GM12892 (cell line): ENCODE measurements at places on chromosomes 2 and 18.

- DNase-seq: no peak
Measured at GRCh38 chr2:210199854-210200253, 25.4 kb downstream of the ACADL start.

DNA sequence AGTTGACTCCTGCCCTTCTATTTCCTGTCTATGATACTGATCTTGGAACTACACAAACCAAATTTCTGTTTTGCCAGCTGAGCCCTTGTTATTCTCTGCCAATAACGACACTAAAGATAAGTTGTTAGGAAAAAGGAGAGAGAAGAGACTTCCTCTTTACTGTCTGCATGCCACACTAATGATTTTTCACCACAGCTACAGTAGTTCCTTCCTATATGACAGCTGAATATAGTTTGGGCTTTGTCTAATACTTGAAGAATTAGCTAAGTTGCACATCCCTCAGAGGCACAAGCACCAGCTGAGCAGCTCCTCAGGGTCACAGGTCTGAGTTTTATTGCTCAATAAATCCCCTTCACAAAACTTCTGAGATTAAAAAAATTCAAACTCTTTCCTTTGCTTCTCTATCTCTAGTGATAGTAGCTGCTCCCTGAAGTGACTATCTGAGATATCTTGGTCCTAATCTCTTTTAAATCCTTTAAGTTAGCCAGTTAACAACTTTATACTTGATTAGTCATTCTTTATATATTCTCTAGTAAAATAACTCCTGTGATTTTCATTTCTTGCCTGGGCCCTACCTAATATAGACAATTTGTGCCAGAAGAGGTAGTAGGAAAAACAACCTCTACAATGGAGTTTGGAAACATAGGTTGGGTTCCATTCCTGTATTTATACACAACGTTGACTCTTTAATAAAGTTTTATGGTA is 253.0 kb upstream of the CNTNAP5 start:
- no peak for DNase-seq

- DNase-seq: no peak
Measured at GRCh38 chr18:76064998-76065397, 430.0 kb downstream of the ZNF516 start.

DNA sequence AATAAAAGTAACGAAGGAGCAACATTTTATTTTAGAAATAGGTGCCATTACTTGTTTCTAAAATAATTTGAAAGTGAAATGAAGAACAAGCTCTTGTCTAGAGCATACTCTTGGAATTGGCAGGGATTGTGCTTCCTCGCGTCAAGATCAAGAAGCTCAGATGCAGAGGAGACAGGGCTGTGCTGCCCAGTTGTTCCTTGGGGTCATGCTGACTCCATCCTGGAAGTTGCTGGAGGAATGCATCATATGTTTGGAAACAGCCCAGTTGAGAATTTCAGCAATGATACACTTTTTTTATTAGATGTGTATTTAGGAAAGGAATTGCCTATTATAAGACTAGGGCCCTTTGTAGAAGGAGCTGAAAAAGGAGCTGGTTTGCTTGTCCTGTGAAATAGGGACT is 17.2 kb downstream of the LTBP1 start:
- DNase-seq: no peak

DNA sequence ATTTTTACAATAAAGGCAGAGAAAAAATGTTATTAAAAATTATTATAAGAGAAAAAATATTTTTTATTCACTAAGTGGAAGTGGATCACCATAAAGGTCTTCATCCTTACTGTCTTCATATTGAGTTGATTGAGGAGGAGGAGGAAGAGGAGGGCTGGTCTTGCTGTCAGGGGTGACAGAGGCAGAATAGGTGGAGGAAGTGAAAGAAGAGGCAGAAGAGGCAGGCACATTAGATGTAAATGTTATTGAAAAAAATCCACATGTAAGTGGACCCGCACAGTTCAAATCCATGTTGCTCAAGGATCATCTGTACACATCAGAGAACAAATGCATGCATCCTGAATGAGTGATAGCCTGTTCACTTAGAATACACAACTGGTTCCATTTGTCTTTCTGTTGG is 6.4 kb upstream of the SPATS2L start:
- DNase-seq: no peak

DNA sequence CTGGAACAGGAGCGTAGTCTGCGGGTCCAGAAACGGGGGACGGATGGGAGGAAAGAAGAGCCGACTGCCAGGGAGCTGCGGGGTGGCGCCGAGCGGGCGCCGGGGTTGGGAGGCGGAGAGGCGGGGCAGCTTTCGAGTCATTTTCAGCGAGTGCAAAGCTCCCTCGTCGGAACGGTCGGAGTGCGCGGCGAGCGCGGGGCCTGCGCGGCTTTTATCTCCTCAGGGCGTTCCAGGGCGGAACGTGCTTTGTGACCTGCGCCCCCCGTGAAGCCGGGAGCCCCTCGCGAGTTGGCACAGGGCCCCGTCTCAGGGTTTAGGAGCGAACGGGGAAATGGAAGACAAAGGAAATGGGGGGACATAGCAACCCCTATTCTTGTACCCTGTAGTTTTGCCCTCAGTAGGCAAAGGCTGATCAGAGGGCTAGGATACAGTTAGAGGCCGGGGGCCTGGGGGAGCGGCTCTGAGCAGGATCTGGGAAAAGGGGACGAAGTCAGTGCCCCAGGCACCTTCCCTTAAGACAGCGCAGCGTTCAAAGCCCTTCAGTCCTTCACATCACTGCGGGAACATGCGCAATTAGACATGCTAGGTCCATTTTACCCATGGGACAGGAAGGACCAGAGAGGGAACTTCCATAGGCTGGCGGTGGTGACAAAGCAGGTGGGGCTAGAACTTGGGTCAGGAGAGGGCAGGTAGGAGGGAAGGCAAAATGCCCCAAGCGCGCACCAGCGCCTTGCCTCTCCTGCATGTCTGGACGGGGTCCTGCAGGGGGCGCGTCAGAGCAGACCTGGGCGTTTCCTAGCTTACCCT is 60.1 kb upstream of the IL1RL1 start:
- DNase-seq: peak; percentile 31
